ENCODE measurements at places on chromosomes 16 and 17. TPM values are rescaled to one million over a fixed set of nuclear protein-coding genes. Genes with fewer than 3 reads are reported as not detected.

The TEX19 gene
- total RNA-seq = not detected

- DNase-seq = no peak
Measured at GRCh38 chr17:47633996-47634395, 15.7 kb upstream of the KPNB1 start.

DNA sequence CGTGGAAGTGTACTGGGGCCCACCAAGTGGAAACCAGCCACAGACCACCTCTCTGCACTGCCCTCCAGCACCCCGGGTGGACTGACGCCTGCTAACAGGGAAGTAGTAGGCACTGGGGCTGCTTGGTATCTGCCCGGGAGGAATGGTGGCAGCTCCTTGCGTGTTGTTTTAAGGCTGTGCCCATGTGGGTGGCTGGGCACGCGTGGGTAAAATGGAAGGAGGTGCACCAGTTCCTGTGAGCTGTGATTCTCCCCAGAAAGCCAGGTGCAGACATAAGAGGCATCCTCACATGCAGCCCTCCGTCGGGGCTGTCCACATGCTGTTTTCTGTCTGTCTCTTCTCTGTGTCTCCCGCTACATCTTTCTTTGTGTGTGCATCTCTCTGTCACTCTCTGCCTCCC, 122.3 kb downstream of the ENGASE start:
- no peak for DNase-seq

The CDH13 gene
- total RNA-seq = 21.1 TPM

The TP53TG3B gene
- not detected for total RNA-seq

GRCh38 chr16:714558-715476, at the start of gene METRN:
Gene METRN, plus strand, starts transcription at chr16:715118. Its CDS starts 172 bp downstream, at chr16:715290.
- peak; percentile 81 for DNase-seq

The ARHGAP44 gene
- total RNA-seq = 1.7 TPM

DNA sequence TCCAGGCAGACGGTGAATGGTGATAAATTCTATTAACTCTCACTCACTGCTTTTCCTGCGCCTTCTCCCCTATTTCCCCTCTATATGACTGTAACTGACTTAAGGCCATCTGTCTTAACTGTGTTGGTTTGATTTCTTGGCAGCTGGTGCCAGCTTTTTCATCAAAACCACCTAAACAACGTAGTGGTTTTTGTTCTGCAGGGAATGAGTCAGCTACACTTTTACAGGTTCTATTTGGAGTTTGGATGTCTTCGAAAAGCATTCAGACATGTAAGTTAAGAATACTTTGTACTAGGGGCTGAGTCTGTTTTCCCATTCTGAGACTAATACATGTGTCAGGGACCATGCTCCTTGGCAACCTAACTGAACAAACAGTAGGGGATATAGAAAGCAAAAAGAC, 8.5 kb downstream of the REXO5 start:
- DNase-seq = no peak

- DNase-seq = no peak
Measured at GRCh38 chr16:25478476-25478875, 213.3 kb upstream of the HS3ST4 start.

GRCh38 chr16:84929421-84930297, 81.7 kb downstream of the ZDHHC7 start:
- DNase-seq = no peak

DNA sequence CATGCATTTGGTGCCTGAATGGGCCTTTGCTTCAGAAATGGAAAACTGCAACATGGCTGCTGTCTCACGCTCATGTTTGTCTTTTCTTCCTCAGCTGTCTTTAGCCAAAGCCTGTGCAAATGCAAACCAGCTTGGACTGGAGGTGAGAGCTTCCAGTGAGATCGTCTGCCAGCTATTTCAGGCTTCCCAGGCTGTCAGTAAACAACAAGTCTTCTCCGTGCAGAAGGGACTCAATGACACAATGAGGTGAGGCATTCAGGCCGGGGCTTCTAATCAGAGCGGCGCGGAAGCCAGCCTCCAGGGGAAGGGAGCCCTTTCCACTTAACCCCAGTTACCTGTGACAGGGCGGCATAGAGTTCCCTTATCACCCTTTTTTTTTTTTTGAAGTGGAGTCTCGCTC, 14.3 kb downstream of the CCNF start:
- DNase-seq = no peak

DNA sequence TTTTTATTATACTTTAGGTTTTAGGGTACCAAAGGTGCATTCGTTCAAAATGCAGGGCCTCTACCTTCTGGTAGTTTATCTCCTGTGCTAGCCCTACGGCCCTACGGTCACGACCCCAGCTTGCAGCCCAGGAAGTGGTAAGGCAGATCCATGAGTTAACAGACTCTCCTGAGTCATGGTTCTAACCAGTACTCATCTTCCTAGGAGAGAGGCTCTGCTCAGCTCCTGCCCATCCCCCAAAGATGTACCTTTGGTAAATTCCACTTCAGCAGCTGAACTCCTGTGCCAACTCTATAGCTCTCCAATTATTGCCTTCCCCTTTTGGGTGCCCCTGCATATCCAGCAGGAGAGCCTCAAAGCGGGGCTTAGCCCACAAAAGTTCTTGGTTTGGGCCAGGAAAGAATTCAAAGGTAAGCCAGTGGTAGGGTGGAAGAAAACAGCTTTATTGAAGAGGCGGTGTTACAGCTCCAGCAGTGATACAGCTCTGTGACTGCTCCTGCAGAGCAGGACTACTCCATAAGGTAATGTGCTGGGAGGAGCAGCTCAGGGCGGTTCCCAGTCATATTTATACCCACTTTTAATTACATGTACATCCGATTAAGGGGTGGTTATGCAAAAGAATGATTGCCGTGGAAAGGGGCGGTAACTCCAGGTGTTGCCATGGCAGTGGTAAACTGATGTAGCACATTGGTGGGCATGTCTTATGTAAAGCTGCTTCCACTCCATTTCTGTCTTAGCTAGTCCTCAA, 241.4 kb downstream of the PMP22 start:
- no peak for DNase-seq

GRCh38 chr17:82376042-82376730, 4.6 kb downstream of the UTS2R start:
- no peak for DNase-seq

- peak; percentile 43 for DNase-seq
Measured at GRCh38 chr17:72529386-72529785, 408.6 kb downstream of the SOX9 start.

The CACNA1G gene
- 0.99 TPM for total RNA-seq

- DNase-seq = peak; percentile 56
Measured at GRCh38 chr17:64084086-64084939, 45.6 kb downstream of the ERN1 start.

The MEIOB gene
- not detected for total RNA-seq

- DNase-seq = no peak
Measured at GRCh38 chr17:81152288-81152828, 12.9 kb upstream of the PVALEF start.

The HIGD1B gene
- not detected for total RNA-seq

- no peak for DNase-seq
Measured at GRCh38 chr17:5225668-5226457, 8.8 kb downstream of the SCIMP start.
